ENCODE measurements at places on chromosomes 5 and 9.

- DNase-seq: no peak
Measured at GRCh38 chr5:176697934-176698538, 50.8 kb downstream of the TSPAN17 start.

DNA sequence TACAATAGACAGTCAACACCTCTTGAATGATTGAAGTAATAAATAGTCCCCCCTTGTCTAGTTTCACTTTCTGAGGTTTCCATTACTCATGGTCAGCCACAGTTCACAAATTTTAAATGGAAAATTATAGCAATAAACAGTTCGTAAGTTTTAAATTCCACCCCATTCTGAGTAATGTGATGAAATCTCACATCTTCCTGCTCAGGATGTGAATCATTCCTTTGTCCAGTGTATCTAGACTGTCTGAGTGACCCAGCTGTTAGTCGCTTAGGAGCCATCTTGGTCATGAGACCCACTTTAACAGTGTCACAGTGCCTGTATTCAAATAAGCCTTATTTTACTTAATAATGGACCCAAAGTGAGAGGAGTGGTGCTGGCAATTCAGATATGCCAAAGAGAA is 311.6 kb upstream of the PRR16 start:
- DNase-seq: peak; percentile 70

DNA sequence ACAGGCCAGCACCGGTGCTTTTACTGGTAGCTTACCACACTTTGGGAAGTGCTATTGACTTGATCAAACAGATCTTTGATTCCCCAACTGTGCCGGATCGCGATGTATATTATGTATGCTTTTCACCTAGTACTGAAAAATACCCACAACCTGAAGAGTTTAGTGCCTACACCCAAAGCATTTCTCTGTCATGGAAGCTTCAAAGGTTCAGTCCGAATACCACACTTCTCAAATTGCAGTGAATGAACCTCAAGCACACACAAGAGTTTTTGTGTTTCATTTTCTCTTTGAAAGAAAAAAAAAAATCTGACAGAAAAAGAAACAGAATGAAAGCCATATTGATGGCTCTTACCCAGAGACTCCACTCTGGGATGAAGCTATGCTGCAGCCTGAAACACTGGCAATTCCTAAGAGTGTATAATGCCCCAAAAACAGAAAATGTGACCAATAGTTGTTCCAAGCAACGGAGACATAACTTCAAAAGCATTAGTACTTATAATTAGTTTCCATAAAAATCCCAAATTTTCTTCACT is 100.9 kb downstream of the EBF1 start:
- no peak for DNase-seq

GRCh38 chr5:163489055-163489744 is 16.2 kb upstream of the MAT2B start:
- no peak for DNase-seq

- DNase-seq: no peak
Measured at GRCh38 chr5:133947431-133947841, 21.0 kb downstream of the C5orf15 start.

GRCh38 chr9:34796924-34797323 is 87.0 kb upstream of the CCL21 start:
- DNase-seq: no peak

DNA sequence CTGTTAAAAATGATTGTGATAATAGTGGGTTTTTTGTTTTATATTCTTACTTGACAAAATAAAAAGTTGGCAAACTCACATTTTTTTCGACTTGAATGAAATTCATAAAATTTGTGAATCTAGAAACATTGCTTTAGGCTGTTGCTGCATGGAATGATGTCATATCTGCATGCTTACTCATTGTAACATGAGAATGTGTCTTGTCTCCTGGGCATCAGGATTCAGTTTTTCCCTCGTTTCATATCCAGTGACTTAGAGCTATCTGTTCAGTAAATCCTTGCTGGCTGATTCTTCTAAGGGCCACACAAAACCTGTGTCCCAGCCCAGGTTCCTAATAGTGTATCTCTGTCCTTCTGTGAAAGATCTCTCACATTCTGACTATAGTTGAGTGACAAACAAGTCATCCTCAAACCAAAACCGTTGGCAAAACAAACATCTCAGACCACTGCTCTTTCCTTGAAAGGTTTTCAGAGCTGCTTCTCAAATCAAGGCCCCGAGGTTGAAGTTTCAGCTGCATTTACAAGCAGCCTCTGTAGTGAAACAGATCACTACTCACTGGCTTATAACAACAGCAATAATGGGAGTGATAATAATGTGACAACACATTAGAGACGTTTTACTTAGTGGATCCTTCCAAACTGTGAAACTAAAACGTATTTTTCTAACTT is 95.0 kb downstream of the NPR3 start:
- peak; percentile 68 for DNase-seq

DNA sequence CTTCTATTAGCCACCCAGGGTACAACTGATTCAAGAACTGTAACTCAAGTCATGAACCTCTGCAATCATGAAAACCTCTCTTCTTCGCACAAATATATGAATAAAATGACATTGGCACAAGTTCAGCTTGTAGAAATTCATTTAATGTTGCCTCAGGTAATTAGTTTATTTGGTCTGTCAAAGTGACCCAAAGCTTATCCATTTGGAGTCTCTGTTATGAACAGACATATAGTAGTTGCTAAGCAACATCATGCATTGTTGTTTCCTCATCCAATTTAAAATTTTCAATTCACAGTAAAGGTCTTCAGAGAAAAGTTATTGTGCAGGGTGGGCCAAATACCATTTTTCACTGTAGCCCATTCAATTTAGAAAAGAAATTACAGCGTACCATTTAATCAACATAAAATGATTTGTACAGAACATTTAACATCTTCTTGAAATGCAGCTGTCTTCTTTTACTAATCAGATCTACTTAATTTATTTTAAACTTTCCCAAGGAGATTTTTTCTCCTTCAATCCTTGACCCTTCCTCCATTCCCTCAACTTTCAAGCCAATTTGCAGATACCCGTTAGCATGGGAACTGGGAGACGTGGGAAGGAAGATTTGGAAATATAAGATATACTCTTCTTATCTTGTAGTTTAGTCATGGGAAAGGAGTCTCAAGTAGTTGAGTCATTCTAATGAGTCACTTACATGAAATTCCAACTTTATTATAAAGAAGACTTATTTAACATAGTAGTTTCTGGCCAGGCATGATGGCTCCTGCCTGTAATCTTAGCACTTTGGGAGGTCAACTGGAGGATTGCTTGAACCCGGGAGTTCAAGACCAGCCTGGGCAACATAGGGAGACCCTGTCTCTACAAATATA is 231.3 kb downstream of the ATPSCKMT start:
- peak; percentile 73 for DNase-seq

DNA sequence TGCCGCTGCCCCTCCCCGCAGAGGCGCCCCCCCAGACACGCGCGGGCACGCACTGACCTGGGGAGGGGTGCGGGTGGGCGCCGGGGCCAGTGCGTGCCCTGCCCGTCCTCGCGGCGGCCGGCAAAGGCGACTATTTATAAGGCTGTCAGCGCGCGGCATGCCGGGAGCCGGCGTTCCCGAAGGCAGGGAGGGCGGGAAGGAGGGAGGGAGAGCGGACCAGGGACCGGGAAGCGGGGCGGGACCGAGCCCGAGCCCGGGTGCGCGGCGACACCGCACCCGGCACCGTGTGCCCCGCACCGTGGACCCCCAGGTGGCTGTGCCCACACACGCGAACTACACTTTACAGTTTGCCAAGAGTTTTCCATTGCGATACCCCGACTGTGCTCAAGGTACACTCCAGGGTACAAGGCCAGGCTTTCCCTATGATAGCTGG is at the start of gene AK1:
Gene AK1, minus strand, starts transcription at position 110 of the 433 bp plus-strand sequence. CDS start 3,058 bp downstream, outside the sequence.
- DNase-seq: no peak

- DNase-seq: no peak
Measured at GRCh38 chr5:146185161-146185560, 2.7 kb upstream of the LARS1 start.

DNA sequence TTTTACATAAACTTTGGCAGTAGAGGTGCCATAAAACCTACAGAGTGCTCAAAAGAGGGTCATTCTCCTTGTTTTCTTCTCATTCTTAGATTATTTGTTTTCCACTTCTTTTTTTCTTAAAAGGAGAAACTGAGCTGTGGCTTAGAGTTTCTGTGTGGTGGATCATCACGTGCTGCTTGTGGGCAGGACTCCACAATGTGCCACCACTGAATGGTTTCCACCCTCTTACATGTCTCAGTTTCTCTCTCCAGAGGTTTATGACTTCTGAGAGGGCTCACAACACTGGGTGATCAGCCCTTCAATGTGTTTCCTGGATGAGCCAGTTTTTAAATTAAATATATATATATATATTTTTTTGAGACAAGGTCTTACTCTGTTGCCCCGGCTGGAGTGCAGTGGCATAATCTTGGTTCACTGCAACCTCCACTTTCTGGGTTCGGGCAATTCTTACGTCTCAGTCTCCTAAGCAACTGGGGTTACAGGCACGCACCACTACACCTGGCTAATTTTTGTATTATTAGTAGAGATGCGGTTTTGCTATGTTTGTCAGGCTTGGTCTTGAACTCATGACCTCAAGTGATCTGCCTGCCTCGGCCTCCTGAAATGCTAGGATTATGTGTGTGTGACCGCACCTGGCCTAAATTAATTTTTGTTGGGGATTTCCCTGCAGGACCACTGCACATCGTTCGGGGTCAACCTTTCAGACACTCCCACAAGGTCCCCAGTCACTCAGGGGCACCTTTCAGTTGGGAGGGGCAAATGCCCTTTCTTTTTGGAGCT is 3.1 kb upstream of the UNC13B start:
- no peak for DNase-seq

- DNase-seq: peak; percentile 83
Measured at GRCh38 chr9:85212887-85213286, 528.9 kb downstream of the AGTPBP1 start.

GRCh38 chr5:175351126-175351525 is 92.9 kb downstream of the DRD1 start:
- no peak for DNase-seq

- peak; percentile 94 for DNase-seq
Measured at GRCh38 chr9:107548298-107549142, 59.0 kb upstream of the KLF4 start.

GRCh38 chr5:148586796-148587195 is 67.5 kb downstream of the HTR4 start:
- DNase-seq: no peak

DNA sequence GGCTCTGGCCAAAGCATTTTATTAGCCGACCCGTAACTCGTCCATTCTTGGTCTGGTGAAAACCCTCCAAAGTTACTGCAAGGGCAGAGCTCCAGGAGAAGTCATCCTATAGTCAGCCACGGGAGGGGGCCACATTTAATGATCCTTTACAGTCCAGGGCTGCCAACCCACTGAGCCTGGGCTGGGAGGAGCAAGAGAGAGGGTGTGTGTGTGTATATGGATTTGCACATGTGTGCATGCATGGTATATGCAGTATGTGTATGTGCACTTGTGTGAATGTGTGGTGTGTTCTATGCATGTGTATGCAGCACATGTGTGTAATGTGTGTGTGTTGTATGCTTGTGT is 4.2 kb upstream of the RASGEF1C start:
- DNase-seq: no peak

DNA sequence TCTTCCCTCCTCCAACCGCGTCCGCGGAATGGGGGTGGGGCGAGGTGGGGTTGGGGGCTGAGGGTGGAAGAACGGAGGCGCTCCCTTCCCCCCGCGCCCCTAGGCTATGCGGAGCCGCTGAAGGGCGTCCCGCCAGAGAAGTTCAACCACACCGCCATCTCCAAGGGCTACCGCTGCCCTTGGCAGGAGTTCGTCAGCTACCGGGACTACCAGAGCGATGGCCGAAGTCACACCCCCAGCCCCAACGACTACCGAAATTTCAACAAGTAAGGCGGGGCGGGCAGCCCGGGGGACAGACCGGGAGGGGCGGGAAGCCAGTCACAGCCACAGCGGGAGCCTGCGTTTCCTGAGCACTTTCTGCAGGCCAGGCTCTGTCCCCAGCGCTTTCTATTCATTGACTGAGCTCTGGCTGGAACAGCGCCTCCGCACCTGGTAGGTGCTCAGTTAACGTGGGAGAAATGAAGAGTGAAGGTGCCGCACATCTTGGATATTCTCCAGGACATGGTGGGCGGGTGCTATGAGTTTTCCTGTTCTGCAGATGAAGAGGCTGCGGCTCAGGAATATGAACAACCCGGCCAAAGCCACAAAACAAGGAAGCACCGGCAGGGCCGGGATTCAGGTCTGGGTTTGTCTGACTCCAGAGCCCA is 11.3 kb downstream of the MYOZ3 start:
- DNase-seq: no peak

DNA sequence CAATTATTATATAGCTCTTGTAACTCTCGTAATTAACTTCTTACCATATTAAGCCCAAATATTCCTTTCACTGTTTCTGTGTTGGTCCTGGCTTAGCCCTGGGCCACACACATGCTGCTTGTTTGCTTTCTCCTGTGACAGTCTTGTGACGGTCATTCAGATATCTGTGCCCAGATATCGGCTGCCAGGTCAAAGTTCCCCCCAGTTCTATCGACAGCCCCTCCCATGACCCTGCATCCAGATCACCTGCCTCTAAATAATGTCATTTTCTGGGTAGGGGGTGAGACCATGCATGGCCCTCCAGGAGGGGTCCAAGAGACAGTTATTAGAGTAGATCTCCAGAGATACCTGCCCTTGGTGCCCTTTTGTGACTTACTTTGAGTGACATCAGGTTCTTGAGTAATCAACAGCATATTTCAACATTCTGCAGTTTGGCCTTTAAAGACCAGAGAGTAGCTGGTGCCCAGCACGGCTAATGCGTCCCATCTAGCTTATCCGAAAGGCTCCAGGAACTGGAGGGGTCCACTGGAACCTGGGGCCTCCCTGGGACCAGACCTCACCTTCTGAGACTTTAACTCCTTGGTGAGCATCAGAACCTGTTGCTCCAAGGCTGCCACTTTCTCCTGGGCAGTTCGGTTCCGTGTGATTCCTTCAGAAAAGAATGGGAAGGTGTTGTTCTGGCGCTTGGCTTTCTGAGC is 26.9 kb downstream of the TBC1D2 start:
- DNase-seq: no peak

GRCh38 chr9:33192493-33193255 is 25.5 kb upstream of the B4GALT1 start:
- DNase-seq: peak; percentile 74

- no peak for DNase-seq
Measured at GRCh38 chr5:30832519-30832918, 361.0 kb upstream of the CDH6 start.
